CD4-positive, alpha-beta T cell treated with Interleukin-12 subunit alpha and Interleukin-12 subunit beta, for 1 hour (primary cell): ENCODE measurements at places on chromosomes 1 and 21.

- DNase-seq: no peak
These were observed 45.4 kb upstream of the POFUT2 start for GRCh38 chr21:45332981-45333582.

DNA sequence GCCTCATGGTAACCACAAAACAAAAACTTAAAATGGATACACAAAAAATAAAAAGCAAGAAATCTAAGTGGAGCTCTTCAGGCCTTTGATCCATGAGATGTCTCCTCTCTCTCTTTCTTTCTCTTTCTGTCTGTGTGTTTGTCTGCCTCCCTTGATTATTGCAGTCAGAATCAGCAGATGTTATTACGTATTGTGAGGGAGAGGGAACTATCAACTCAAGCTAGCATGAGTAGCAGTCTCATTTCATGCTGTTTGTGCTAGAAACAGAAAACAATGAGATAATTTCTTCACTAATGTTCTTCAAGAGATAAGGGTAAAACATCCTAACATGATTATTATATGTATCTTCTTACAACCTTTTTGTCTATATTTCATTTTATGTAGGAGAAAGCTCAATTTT lies 103.7 kb upstream of the PDC start:
- no peak for DNase-seq

DNA sequence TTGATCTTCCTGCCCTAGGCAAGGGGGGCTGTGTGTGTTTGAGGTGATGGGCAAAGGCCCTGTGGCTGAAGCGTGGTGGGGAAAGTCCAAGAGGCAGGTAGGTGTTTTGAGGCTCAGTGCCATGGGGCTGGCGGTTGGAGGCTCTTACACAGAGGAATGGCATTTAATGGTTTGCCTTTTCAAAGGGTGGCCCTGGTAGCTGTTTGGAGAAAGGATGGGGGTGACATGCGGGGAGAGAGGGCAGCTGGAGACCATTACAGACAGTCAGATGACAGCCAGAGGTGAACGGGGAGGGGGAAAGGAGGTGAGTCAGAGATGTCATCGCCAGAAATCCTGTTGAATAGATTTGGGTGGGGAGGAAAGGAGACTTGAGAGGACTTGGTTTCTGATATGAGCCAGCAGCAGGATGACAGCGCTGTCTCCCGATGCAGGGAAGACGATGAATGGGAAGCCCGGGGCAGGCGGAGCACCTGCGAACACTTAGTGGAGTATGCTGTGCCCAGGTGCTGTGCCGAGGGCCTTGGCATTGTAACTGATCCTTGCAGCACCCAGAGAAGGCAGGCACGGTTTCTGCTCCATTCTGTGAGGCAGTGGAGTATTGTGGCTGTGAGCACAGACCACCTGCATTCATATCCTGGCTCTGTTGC lies 56.3 kb downstream of the MAN1C1 start:
- DNase-seq: no peak

DNA sequence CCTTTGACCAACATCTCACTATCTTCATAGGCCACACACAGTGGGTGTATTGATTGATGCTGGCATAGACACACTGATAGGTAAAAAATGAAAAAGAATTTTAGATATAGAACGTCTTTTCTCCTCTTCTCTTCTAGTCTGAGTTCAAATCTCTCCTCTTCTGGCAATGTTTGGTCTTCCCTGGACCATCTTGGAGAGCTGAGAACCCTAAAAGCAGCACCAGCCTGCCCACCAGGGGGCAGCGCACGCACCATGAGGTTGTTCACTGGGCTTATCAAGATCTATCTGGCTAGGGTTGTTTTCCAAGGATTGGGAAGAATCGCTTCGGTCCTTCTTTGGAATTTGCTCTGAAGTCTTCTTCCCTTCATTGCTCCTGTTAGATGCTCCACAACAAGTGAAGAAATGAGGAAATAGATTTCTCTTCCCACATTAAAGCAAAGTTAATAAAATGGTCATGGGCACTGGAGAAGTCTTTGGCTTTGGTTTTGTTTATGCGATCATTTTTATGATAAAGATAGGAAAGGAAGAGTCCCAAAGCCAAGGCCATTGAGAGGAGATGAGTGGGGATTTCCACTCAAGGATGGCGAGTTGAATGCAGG lies 104.0 kb upstream of the OLIG2 start:
- DNase-seq: peak; percentile 42

- no peak for DNase-seq
These were observed 113.7 kb downstream of the RGL1 start for GRCh38 chr1:183918589-183918988.
